Sigmoid colon (tissue), 7 donors: ENCODE measurements at places on chromosomes 1 and 21. TPM values are rescaled to one million over a fixed set of nuclear protein-coding genes. Genes with fewer than 3 reads are reported as not detected.

The C1QC gene
- total RNA-seq = 47.9 TPM

The MCM3AP gene
- total RNA-seq = 41.1 TPM

The TEKT2 gene
- total RNA-seq = not detected

The PFKFB2 gene
- 5.4 TPM for total RNA-seq

GRCh38 chr1:228986093-228986904 is 251.0 kb downstream of the RHOU start:
- no peak overlapping the region for H3K4me3 ChIP-seq
- DNase-seq = peak; percentile 91
- H3K27me3 ChIP-seq = no peaks in the 10 kb centered on the region
- H3K36me3 ChIP-seq = no peaks in the 10 kb centered on the region
- no peaks in the 10 kb centered on the region for H3K4me1 ChIP-seq
- H3K27ac ChIP-seq = peak overlapping the region; percentile 46
